ENCODE measurements at places on chromosomes 2 and 18.

- DNase-seq, result no peak
Measured at GRCh38 chr2:148615381-148615841, 29.1 kb upstream of the EPC2 start.

DNA sequence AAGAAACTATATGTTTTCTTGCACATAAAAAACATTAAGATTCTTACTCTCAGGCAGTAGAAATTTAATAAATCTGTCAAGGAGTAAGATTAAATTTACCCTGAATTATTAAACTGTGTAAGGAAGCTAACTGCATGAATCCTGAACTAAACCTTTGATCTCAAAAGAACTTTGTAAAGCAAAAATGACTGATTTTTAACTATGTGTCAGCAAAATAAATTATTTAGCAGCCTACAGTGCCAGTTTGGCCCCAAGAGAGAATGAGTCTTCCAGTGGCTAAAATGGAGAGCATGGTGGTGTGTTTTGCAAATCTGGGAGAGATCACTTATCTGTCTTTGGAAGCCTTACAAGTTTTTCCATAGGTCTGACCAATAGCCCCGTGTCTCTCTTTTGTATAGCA is 190.7 kb downstream of the THSD7B start:
- DNase-seq, result no peak

DNA sequence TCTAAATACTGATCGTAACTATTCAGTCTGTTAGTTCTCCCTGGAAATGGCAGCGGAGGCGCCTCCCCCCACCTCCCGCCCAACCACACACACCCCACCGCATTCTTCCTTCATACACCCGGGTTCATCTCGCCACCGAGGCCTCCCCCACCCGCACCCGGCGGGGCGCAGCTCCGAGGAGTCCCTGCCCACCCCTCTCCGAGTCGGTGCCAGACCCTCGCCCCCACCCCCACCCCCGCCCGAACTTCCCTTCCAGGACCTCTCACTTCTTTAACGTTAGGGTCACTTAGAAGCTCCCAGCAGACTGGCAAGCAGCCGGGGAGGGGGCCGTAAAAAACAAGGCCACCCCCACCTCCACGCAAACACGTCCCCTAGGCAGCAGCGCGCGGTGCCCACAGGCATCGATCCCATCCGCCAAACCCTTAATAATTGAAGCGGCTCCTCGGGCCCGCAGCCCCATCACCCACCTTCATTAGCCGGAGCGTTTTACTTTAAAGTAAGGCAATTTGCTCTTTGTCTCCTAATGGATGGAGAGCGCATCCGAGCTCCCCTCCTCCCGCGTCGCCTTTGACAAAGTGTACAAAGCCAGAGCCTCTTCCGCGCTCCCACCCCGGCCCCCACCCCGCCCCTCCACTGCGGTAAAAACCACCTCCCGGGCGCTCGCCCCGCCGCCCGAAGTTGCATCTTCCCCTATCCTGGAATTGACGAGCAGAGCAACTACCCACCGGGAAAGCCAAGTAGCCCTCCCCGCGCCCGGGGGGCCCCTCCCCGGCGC is 624 bp downstream of the ZNF516 start:
- DNase-seq, result no peak

- no peak for DNase-seq
Measured at GRCh38 chr2:237546876-237547395, 19.4 kb upstream of the PRLH start.

DNA sequence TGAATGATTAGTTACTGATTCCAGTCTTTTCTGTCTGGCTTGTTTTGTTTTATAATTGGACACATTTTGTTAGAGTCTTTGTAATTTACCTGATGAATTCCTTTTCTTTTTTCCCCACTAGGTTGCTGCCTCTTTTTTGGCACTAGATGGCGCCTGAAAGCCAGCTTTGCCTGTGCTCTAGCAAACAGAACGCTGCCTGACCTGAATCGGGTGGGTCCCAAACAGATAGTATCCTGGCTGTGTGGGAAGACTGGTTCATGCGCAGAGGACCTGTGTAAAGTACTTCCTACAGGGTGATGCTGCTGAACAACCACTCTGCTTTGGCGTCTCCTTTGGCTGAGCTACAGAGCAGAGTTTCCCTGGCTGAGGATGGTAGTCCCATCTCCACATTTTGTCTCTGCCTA is 288.2 kb downstream of the IKZF2 start:
- DNase-seq, result no peak

DNA sequence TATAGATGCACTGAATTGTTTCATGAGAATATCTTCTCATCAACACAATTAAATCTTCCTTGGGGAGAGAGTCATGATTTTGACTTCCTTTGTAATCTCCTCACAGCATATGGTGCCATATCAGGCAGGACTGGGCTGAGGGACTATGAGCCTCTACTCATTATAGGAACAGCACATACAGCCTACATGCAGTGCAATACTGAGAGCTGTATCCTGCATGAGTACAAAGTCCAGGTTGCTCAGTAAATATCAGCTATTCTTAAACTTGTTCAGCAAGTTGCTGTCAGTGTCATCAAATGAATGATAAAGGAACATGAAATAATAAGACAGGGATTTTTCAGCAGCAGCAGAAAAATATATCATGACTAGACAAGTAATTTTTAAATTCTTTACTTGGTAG is 10.8 kb downstream of the DLGAP1 start:
- no peak for DNase-seq

GRCh38 chr2:236353594-236353942 is 89.4 kb upstream of the ASB18 start:
- DNase-seq, result no peak

DNA sequence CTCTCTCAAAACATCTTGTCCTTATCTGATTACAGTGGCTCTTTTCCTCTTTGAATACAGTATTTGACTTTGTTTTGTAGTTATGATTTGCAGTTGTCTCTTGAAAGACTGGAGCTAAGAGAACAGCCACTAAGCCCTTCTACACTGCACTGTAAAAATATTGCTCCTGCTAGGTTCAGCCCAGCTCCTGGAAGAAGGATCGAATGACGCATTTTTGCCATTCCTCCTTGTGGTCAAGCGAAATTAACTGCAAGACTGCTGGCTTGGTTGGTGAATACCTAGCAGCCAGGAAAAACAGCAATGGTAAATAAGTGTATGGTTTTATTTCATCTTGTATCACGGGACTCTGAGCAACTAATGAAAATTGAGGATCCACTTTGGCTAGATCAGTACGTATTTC is 407.8 kb upstream of the CDH2 start:
- no peak for DNase-seq

- no peak for DNase-seq
Measured at GRCh38 chr2:36541891-36542595, 55.9 kb downstream of the FEZ2 start.

GRCh38 chr18:74477771-74478170 is 18.4 kb upstream of the CNDP2 start:
- DNase-seq, result no peak

GRCh38 chr2:28377195-28377816 is 15.4 kb upstream of the FOSL2 start:
- no peak for DNase-seq

DNA sequence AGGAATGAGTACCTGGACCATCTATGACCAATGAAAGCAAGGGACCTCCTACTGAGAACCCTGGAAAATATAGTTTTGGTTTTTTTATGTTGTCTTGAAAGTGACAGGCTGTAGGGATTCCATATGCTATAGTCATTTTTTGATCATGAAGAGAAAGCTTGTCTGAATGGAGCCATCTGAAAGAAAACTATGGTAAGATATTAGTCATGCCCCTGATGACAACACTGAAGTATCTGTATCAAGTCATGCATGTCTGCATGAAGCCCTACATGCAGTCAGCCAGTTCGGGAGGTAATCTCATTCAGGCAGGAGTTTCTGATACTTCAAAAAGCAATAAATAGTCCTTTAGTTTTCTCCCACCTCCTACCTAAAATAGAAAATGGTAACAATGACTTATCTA is 1042.0 kb downstream of the DPP10 start:
- DNase-seq, result no peak

GRCh38 chr2:238599549-238600505 is 173.1 kb downstream of the ASB1 start:
- DNase-seq, result no peak

GRCh38 chr2:225064928-225065327 is 22.7 kb upstream of the DOCK10 start:
- no peak for DNase-seq

GRCh38 chr18:8262221-8262620 is 347.0 kb upstream of the RAB12 start:
- DNase-seq, result no peak

GRCh38 chr18:2486426-2486825 is 84.9 kb downstream of the METTL4 start:
- no peak for DNase-seq

GRCh38 chr2:96156011-96156820 is 11.0 kb upstream of the DUSP2 start:
- DNase-seq, result no peak

DNA sequence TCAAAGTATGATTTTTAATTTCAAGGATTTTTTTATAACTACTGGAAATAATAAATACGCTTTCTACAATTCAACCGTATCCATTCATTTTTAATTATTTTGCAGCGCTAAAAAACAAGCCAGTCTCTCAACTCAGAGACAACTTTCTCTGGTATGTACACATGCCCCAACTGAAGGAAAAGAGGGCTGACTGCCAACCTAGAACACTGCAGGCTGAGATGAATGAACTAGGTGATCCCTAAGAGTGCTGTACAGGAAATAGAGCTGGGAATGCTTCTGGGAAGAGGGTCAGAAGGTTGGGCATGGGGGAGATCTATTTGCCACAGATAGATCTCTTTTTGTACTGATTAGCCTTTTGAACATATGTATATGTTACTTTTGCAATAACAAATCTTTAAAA is 460.1 kb downstream of the NR4A2 start:
- DNase-seq, result no peak

DNA sequence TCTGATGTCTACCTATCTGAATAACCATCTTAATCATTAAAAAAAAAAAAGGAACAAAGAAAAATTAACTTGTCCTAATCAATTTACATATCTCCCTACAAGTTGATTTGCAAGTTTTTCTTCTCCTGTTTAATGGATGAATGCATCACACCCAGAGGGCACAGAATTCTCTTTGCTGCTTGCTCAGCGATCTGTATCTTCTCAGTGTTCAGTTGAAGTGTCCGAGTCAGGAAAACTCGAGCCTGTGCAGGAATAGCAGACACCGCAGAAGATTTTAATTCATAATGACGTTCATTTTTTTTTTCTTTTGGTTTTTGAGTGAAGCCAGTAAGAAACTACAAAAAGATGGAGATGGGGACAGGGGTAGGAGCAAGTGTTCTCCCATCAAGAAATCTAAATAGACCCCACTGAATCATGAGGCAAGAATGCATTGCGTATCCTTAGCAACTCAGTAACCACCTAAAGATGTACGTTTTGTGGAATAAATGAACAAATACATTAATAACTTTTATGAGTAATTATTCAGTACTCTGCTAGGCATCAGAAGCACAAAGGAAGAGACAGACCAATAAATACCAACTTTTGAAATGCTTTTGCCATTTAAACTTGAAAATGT is 675.5 kb downstream of the LRP1B start:
- DNase-seq, result no peak

GRCh38 chr2:186033541-186033940 is 294.9 kb downstream of the FSIP2 start:
- no peak for DNase-seq

DNA sequence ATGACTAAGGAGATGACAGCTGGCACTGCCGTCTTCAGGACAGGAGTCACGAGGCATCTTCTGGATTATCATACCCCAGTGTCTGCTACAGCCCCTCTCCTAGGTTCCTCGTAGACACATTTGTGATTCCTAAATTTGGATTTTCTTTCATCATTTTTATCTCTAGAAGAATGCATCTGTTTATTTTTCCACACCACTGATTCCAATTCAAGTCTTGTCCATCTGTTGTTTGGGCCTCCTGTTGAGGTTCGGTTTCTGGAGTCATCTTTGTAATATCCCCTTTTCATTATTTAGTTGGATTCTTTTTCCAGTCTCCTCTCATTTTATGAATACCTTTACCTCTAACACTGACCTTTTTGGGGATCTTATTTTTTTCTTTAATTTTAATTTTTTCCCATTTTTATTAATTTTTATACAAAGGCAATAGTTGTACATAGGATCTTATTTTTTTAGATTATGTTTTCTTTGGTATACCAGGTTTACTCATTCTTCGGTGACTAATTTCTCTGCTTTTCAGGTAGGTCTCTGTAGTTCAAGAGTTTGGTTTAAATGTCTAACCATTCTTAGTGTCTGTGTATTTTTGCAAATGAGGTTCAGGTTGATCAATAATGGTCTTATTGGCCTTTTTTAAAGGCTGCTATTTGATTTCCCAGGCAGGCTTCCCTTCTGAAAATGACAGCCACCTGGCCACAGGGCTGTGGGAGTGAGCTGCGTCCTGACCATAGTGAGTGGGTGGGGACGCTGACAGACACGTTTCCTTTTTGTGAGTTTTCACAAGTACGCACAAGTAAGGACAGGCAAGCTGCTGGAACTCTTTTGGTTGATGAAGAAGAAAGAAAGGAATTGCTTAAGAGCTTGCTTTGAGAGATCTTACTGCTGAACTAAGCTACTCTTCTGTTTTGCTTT is 34.5 kb downstream of the FARP2 start:
- DNase-seq, result no peak

DNA sequence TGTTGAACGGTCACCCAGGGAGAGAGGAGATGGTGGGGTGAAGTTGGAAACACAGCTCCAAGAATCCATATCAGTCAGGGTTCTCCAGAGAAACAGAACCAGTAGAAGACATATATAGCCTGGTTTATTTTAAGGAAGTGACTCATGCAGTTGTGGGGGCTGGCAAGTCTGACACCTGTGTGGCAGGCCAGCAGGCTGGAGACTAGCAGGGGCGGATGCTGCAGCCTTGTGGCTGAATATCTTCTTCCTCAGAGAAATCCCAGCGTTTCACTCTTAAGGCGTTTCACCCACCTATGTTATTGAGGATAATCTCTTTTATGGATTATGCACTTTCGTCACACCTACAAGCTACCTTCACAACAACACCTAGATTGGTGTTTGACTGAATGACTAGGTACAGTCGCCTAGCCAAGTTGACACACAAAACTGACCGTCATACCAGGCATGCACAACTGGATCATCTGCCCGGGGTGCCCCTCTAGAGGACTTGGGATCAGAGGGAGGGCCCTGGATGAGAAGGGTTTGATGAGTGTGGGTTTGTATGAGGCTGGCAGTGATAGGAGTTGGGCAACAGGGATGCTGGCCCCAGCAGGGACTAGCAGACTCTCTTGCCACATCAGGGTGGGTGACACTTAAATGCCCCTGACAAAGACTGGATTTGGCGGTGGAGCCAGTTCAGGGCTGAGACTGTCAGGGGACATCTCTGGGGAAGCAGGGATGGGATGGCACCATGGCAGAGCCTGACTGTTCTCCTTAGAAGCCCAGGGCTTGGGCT is 23.4 kb downstream of the MROH2A start:
- DNase-seq, result no peak

DNA sequence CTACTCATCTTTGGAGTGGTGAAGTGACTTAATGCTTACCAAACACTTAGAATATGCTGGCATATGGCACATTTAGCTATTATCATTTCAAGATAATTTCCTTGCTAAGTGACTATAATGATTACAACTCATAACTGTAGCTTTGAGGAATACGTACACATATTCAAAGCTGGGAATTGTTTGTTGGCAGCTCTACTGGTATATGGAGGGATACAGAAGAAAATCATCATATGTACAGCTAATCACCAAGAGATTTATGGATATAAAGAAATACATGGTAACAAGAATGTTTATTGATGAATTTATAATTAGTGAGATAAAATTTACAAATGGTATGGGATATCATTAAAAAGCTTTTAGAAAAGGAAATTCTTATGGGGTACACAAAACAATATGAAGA is 207.2 kb downstream of the GALNT13 start:
- DNase-seq, result no peak

GRCh38 chr2:25115902-25116301 is 52.5 kb downstream of the POMC start:
- DNase-seq, result no peak
